ENCODE measurements at places on chromosomes 4 and X.

GRCh38 chrX:39592776-39593175 lies 505.0 kb downstream of the BCOR start:
- DNase-seq: peak; percentile 52

DNA sequence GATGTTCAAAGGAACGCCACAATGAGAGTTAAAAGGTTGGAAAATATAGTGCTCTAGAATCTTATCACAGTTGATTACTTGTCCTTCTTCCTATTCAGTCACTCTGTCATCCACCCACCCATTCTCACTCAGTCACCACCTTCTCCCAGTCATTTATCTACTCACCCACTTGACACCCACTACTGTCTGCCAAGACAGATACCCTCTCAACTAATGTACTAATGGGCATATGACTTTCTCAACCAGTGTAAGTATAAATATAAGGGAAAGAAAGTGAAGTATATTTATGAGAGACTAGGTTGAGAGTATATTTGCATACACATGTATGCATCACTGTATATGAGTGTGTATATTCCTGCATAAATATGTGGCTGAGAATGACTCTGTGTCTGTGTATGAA lies 20.0 kb downstream of the MID2 start:
- DNase-seq: no peak

- no peak for DNase-seq
Measured at GRCh38 chr4:78862314-78862737, 76.9 kb downstream of the PAQR3 start.

- peak; percentile 57 for DNase-seq
Measured at GRCh38 chrX:21479695-21480270, 105.6 kb downstream of the CNKSR2 start.

- DNase-seq: peak; percentile 80
Measured at GRCh38 chrX:46251755-46252154, 293.5 kb downstream of the ZNF674 start.

- DNase-seq: no peak
Measured at GRCh38 chr4:83180431-83180968, 66.0 kb upstream of the PLAC8 start.

- DNase-seq: peak; percentile 48
Measured at GRCh38 chr4:73734530-73735001, 5.8 kb upstream of the CXCL8 start.

GRCh38 chrX:108415146-108415545 lies 23.1 kb downstream of the COL4A6 start:
- no peak for DNase-seq

- no peak for DNase-seq
Measured at GRCh38 chr4:178165251-178165950, 723.2 kb upstream of the AGA start.

DNA sequence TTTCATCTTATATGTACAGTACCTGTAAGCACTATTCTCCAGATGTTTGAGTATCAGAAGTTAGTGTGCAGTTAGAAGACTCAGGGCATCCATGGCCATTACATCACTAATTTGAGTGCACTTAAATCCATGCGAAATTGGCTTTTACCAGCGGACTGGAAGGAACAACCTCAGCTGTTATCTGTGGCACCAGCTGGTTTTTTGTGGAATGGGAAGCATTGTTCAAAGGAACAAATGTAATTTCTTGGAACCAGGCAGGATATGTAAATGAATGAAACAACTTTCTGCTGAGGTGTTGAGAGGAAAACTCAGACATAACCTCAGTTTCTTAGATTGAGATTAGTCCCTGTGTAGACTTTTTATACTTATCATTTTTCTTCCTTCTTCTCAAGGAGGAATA lies 60.2 kb downstream of the PDGFRA start:
- DNase-seq: no peak

GRCh38 chrX:112011376-112011775 lies 71.2 kb downstream of the TRPC5 start:
- DNase-seq: no peak

- peak; percentile 5 for DNase-seq
Measured at GRCh38 chr4:79445371-79445781, 37.3 kb upstream of the GK2 start.

- DNase-seq: no peak
Measured at GRCh38 chr4:41267997-41268396, 11.3 kb downstream of the UCHL1 start.

DNA sequence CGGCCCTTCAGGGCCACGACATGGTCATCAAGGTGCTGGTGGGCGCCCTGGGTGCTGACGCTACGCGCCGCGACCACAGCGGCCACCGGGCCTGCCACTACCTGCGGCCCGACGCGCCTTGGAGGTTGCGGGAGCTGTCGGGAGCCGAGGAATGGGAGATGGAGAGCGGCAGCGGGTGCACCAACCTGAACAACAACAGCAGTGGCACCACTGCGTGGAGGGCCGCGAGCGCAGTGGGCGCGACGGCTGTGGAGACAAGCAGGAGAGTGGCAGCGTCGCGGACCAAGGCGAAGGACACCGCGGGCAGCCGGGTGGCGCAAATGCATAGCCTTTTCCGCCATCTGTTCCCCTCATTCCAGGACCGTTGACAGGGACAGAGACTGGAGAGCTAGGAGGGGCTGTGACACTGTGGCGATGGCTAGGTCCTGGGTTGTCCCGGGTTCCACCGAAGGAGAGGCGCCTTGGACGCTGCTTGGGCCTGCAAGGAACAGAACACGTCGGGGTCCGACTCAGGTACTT lies 919 bp downstream of the SOWAHD start:
- DNase-seq: no peak

DNA sequence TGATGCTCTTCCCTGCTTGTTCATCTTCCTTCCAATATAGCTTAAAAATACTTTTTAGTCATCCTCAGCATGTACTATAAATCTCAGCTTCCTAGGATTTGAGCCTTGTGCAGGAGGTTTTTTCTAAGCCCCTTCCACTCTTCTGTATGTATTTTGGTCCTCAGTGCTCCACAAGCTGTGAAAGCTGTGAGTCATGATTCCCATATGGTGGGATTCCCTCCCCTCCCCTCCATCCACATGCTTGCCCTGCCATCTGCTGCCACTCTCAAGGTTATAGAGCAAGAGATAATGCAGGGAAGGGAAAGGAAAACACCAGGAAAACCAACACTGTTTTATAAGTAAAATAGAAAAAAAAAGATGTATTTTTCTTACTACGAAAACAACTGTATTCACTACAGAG lies 58.5 kb upstream of the AP1S2 start:
- DNase-seq: no peak

- no peak for DNase-seq
Measured at GRCh38 chrX:145396612-145397011, 149.3 kb downstream of the SPANXN1 start.

DNA sequence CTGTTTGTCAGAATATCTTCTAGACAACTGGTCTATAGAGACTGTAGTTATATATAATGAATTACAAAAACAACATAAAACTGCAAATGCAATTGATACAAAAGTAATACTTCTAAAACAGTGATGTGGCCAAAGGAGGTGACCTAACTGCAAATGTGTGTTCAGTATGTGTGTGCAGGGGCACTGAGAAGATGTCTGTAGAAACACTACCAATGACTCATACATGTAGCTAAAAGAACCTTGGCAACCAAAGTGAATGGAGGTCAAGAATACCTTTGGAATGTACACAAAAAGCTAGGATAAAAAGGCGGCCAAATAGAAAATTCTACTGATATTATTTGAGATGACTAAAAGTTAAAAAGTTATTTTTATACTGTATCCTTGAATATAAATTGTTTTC lies 261.8 kb downstream of the CAMK2D start:
- peak; percentile 73 for DNase-seq

- no peak for DNase-seq
Measured at GRCh38 chr4:1519787-1520661, 113.8 kb upstream of the NKX1-1 start.

DNA sequence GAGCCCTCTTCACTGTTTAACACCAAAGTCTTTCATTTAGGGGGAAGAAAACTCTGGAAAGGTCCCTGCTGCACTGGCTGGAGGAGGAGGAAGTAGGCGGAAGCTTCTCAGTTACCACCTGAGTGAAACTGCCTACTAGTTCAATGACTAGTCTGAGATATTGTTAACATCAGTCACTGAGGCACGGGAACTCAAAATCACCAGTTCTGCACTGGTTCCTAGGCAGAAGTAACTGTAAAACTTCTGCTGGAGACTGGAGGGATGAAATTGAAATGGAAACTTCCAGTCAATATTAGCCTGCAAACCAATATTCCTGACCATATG lies 178.3 kb downstream of the SNCA start:
- DNase-seq: no peak

DNA sequence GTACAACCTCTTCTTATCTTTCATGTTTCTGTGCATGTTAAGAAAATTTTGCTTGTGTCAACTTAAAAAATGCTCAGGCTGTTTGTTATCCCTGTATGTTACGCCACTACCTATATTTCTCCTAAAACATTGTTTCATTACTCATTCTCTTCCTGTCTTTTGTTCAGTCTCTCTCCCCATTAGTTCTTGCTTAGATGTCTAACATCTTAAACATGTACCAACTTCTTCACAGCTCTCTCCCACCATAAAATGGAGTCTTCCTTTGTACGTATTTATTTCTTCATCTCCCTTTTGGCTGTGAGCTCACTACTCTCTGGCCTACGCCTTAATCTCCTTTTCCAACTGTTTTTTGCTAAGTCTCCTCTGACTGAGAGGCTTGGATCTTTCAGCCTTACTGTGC lies 36.4 kb downstream of the PCDH7 start:
- DNase-seq: no peak

- DNase-seq: no peak
Measured at GRCh38 chr4:149266301-149266700, 549.3 kb downstream of the IQCM start.

DNA sequence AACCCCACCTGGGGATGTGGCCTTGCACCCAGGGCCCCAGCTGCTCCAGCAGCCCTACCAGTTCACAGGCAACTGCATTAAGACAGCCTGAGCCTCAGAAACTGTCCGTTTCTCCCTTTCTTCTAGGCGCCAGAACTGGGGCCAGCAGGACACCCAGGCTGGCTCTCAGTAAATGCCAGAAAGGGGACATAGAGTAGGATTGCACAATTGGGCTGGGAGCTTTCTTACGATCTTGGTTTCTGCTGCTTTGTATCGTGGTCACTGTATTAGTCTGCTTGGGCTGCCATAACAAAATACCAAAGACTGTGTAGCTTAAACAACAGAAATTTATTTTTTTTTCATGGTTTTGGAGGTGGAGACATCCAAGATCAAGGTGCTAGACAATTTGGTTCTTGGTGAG lies 48.4 kb downstream of the NALF2 start:
- DNase-seq: no peak

GRCh38 chrX:150696866-150697265 lies 3.7 kb downstream of the MTMR1 start:
- DNase-seq: no peak

- DNase-seq: peak; percentile 95
Measured at GRCh38 chr4:114087596-114088230, 108.3 kb upstream of the ARSJ start.

DNA sequence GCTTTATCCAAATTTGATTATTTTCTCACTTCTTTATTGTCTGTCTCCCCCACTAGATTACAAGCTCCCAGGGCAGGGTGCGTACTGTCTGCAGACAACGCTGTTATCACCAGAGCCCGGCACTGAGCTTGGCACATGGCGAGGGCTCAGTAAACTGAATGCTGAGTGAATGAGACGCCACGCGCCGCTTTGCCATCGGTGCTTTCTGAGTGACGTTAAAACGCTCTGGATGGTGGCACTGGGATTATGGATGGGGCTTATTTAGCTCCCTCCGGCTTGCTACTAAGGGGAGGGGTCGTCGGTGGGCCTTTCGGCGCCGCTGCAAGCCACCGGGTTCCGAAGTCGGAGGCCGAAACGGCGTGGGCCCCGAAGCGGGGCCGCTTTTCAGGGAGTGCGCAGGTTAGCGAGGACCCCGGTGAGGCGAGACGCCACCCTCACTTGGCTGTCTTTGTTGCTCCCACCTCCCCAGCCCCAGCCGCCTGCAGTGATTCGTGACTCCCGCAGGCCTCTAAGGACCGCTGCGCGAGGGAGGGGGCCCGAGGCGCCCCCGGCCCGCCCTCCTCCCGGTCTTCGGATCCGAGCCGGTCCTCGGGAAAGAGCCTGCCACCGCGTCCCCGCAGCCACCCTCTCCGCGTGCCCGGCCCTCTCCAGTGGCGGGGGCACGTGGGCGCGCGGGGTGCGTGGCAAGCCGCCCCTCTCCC lies 569 bp upstream of the FHL1 start:
- no peak for DNase-seq

GRCh38 chrX:77776659-77777058 lies 9.4 kb downstream of the ATRX start:
- no peak for DNase-seq

DNA sequence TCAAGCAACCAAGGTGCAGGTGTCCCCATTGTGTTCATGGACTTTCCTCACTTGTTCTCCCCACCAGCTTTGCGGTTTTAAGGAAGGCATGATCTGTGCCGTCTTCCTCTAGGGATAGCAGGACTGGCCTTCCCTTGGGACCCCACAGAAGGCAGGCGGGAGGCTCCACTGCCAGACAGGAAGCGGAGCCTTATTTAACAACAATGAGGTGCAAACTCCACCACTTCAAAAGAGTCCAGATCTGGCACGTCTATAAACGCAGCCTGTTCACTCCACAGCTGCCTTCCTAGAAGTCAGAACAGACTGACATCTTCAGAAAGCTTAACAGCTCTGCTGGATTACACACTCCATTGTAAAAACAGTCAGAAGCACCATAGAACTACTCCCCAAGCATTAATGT lies 1.7 kb upstream of the GPR143 start:
- DNase-seq: no peak

GRCh38 chr4:147683188-147683591 lies 773 bp downstream of the PRMT9 start:
- peak; percentile 12 for DNase-seq

DNA sequence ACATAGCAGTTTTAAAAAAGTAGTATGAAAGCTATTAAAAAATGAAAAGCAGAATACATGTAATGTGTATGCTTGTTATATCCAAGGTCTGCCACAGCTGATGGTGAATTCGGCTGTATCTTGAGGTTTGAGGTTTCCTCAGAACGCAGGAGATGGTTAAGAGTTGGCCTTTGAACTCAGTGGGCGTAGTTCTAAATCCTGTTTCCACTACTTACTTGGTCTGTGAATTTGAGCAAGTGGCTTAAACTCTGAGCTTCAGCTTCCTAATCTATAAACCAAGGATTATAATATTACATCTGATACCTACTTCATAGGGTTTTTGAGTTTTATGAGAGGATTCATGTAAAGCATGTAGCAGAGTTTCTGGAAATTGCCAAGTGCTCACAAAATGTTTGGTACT lies 125.2 kb downstream of the STIM2 start:
- no peak for DNase-seq

DNA sequence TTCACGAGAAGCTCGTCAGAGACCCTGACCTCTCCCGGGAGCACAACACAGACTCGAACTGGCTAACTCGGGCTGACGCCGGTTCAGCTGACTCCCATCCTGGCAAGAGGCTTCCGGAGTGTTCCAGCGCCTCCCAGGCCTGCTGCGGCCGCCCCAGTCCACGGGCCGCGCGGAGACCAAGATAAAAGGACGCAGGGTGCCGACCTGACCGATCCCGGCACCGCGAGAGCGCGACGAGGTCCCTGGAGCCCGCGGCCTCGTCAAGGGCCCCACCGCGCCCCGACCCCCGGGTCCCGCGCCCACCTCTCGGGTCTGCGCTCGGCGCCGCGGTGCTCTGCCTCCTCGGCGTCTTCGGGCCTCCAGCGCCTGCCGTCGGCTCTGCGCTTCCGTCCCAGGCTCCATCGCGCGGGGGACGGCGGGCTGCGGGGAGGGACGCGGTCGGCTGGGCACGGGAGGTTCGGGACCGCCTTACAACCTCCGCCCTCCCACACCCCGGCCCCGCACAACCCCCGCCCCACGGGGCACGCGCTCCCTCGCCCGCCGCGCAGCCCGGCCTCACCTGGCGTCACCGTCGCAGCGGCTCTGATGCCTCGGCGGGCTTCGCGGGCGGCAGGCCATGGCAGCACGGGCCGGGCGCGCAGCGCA lies 426 bp downstream of the SLBP start:
- DNase-seq: peak; percentile 54

Data from fibroblast of skin of back (primary cell).